Panc1 (cell line): ENCODE measurements at places on chromosomes 11 and 22. TPM values are rescaled to one million over a fixed set of nuclear protein-coding genes. Genes with fewer than 3 reads are reported as not detected.

GRCh38 chr22:36244522-36245391, 5.4 kb upstream of the APOL2 start:
- H3K4me3 ChIP-seq = no peak overlapping the region
- 0 out of 2 replicates have a peak, but pooled peaks cover 2% of the 10 kb centered on the region for H3K4me1 ChIP-seq
- DNase-seq = no peak
- H3K27ac ChIP-seq = no peak overlapping the region
- no peaks in the 10 kb centered on the region for H3K36me3 ChIP-seq
- no peaks in the 10 kb centered on the region for H3K27me3 ChIP-seq

DNA sequence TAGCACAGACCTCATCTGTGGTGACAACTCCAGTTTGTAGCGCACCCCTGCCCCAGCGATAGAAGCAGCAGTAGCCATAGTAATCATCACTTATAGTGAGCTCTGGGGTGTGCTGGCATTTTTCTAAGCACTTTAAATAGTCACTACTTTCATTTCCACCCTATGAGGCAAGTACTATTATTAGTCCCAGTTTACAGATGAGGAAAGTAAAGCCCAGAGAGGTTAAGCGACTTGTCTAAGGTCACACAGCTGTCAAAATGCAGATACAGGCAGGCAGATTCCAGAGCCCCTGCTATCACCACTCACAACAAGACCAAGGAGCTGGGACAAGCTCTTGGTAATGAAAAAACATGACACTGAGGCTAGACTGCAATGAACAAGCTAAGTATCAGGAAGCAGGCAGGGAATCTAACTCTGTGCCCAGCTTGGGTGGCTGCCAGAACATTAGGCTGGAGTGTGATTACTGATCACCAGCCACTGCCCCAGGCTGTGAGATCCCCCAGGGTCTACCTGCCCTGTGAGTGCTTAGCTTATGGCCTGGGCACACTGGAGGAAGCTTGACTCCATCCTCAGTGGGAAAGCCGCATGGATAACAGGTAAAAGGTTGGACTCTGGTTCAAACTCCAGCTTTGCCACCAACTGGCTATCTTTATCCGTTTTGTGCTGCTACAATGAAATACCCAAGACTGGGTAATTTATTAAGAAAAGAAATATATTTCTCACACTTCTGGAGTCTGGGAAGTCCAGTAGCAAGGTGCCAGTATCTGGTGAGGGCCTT, 561.1 kb downstream of the MN1 start:
- no peak overlapping the region for H3K4me3 ChIP-seq
- H3K4me1 ChIP-seq = no peaks in the 10 kb centered on the region
- no peaks in the 10 kb centered on the region for H3K27me3 ChIP-seq
- no peak overlapping the region for H3K27ac ChIP-seq
- no peaks in the 10 kb centered on the region for H3K36me3 ChIP-seq
- DNase-seq = no peak

DNA sequence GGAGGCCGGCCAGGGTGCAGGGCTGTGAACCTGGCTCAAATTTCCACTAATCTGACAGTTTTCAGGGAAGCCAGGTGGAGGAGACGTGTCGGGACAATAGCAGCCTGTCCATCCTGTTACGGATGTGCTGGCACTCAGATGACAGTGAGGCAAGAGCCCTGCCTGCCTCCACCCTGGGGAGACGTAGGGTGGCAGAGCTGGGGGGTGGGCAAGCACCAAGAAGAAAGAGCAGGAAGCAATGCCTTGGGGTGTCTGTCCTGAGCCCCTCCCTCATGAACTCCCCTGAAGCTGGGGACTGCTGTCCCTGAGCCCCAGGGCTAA, 10.0 kb upstream of the TRIM29 start:
- no peaks in the 10 kb centered on the region for H3K4me1 ChIP-seq
- H3K36me3 ChIP-seq = no peaks in the 10 kb centered on the region
- no peak for DNase-seq
- H3K27me3 ChIP-seq = peaks cover 39% of the 10 kb centered on the region
- H3K4me3 ChIP-seq = no peak overlapping the region

Gene GRM5
- total RNA-seq = 0.03 TPM

Gene ZP1
- not detected for total RNA-seq

Gene FXYD2
- total RNA-seq = 0.39 TPM

DNA sequence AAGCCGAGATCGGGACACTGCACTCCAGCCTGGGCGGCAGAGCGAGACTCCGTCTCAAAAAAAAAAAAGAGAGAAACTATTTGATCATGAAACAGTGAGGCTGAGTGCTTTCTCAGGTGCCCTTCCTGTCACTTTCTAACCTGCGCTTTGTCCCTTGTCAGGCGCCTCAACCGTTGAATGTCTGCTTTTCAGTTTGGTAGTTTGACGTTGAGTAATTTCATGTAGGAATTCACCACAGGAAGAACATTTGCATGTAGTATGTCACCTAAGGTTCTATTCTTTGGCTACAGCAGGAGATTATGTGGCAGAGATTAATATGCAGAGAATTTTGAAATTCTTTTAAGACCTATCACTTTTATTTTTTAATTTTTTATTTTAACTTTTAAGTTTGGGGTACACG, 57.2 kb downstream of the PPFIA1 start:
- H3K27ac ChIP-seq = no peak overlapping the region
- H3K4me1 ChIP-seq = no peaks in the 10 kb centered on the region; the same call in 1 of the 2 replicates
- no peak for DNase-seq
- H3K4me3 ChIP-seq = no peak overlapping the region
- peaks cover 20% of the 10 kb centered on the region for H3K36me3 ChIP-seq
- H3K27me3 ChIP-seq = no peaks in the 10 kb centered on the region

DNA sequence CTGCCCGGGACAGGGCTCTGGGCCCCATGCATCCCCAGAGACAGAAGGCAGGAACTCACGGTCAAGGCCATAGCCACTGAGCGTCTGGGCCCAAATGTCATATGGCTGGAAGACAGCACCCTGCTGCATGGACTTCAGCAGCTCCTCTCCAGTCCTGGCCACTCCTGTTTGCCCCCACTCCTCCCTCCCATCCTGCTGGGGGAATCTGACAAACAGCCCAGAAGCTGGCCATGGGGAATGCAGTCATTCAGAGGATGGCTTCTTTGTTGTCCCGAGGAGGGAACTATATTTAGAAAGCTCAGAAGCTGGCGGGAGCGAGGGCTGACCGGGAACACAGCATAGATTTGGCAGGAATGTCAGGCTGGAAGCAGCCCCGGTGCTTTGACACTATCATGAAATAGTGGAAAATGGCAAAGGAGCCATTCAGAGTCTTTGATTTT, 35.0 kb downstream of the DKK3 start:
- no peaks in the 10 kb centered on the region for H3K36me3 ChIP-seq
- peaks cover 28% of the 10 kb centered on the region for H3K4me1 ChIP-seq
- no peaks in the 10 kb centered on the region for H3K27me3 ChIP-seq
- no peak for DNase-seq

DNA sequence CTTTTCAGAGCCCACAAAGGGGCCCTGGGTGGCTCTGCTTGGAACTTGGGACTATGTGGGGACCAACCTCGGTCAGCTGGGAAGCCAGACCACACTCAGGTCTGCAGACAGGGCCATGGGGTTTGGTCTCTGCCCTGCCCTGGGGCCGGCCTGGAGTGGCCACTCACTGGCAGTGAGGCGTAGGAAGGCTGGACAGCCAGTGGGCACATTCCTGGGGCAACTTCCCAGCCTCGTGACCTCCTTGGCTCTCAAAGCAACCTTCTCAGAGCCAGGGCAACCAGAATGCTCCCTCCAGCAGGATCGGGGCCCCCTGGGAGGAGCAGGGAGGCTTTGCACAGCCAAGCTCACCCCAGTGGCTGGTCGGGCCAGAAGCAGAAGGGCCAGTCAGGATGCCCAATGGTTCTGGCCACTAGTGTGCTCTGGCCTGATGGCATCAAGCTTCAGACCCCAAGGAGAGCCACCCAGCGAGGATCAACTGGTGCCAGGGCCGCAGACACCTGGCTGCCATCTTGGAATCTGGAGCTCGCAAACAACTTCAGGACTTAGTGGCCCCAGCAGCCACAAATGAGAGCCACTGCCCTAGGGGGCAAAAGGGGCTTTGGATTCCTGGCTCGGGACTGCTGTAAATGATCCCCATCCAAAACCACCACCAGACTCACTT, 87.1 kb downstream of the MYEOV start:
- H3K4me1 ChIP-seq = peaks cover 50% of the 10 kb centered on the region
- H3K27ac ChIP-seq = peak overlapping the region; percentile 82
- DNase-seq = no peak
- H3K4me3 ChIP-seq = no peak overlapping the region

Gene ASCL2
- total RNA-seq = not detected

DNA sequence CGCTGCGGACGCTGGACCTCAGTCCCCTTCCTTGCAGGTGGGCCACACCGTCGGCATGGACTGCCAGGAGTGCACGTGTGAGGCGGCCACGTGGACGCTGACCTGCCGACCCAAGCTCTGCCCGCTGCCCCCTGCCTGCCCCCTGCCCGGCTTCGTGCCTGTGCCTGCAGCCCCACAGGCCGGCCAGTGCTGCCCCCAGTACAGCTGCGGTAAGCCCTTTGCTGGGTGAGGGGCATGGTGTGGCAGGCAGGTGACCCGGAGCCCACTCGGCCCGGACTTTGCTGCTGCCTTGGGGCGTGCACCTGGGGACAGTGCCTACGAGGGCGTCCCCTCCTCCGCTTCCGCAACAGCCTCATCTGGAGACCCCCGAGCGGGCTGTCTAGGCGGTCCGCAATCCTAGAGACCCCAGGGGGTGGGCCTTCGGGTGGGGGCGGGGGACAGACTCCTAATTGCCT, 25.4 kb upstream of the MUC5B start:
- no peak for DNase-seq
- no peak overlapping the region for H3K27ac ChIP-seq
- no peaks in the 10 kb centered on the region for H3K36me3 ChIP-seq
- H3K4me3 ChIP-seq = no peak overlapping the region
- peaks cover 4% of the 10 kb centered on the region for H3K4me1 ChIP-seq
- H3K27me3 ChIP-seq = no peaks in the 10 kb centered on the region

Gene ADAMTS8
- 0.15 TPM for total RNA-seq

Gene CDON
- 17.1 TPM for total RNA-seq

Gene OR6M1
- total RNA-seq = not detected

Gene CECR2
- 3.6 TPM for total RNA-seq

DNA sequence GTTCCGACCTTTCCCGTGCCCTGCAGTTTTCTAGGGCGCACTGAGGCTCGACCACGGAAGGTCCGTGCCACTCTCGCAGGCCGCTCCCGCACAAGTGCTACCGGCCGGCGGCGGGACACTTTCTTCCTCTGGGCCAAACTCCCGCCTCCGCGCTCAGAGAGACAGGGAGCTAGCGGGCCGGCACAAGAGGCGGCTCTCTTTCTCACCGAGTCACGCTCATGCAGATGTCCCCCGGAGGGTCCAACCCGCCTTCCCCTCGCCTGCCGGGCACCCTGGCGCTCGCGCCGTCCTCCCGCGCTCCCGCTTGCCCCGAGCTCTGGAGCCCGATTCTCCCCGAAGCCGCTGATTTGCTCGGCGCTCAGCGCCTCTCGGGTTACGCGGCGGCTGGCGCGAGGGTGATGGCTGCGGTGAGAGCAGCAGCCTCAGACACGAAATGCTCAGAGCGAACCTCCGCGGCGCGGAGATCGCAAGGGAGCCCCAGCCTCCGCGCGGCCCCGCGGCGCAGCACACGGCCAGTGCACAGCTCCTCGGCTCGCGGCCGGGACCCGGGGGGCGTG, 1.0 kb downstream of the LMO1 start:
- H3K27ac ChIP-seq = no peak overlapping the region
- H3K4me3 ChIP-seq = peak overlapping the region; percentile 28
